Kidney epithelial cell (primary cell): ENCODE measurements at places on chromosomes 3 and 15.

DNA sequence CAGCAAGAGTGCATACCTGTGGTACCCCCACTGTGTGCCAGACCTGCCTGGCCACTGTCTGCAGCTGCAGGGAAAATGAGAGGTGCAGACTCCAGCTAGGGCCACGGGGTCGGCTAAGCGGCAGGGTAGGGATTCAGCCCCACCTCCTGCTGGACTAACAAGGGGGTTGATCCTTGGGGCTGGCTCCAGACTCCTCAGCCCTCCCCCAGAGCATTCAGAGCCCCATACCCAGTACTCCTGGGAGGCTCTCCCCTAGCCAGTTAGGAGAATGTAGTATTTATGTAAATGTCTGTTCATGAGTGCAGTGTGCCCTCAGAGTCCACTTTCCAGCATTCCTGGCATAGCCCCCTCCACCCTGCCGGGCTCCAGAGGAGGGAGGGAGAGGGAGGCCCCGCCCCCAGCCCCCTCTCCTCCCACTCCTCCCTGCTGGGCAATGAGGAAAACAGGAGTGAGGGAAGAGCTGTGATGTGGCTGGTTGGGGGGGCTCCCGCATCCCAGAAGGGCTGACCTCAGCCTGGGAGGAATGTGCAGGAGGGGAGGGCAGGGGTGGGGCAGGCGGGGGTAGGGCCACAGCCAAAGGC, 4.5 kb upstream of the SEMA3B start:
- DNase-seq, result peak; percentile 82

DNA sequence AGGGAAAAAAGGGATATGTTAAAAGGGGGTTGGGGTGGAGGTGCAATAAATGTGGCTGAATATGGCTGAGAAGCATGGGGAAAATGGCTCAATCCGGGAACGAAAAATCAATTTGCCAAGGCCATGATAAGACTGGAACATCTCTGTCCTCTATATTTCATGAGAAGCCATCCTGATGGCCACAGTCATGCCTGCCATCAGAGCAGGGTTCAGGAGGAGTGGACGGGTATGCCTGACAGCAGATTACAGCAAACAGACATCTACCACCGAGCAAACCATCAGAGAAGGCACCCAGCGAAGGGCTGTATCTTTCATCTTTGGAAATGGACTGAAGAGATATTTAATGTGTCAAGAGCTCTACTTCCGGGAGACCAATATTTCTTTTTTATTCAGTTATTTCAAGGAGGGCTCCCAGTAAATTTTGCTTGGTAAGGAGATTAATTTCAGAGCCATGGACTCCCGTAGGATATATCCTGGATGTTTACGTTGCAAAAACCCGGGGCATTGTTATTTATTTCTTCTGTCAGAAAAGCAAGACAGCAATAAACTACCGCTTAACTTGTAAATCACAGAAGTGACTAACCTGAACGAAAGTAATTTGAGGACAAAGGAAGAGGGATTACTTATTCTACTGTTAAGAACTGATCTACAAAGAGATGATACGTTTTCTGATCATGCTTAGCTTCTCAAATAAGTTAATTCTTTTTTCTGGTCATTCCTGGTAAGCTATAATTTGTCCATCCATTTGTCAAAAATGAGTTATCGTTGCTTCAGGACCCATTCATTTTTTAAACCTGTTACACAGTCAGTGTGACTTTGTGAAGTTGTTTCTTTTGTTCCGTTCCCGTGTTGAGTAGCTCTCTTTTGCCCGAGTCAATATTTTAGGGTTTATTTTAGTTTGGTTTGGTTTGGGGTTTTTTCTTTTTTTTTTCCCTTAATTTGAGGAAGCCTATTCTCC, 80.6 kb upstream of the CHD2 start:
- DNase-seq, result no peak

- no peak for DNase-seq
Measured at GRCh38 chr3:107740992-107741896, 218.5 kb downstream of the BBX start.

- no peak for DNase-seq
Measured at GRCh38 chr3:177904621-177905020, 631.6 kb upstream of the KCNMB2 start.

DNA sequence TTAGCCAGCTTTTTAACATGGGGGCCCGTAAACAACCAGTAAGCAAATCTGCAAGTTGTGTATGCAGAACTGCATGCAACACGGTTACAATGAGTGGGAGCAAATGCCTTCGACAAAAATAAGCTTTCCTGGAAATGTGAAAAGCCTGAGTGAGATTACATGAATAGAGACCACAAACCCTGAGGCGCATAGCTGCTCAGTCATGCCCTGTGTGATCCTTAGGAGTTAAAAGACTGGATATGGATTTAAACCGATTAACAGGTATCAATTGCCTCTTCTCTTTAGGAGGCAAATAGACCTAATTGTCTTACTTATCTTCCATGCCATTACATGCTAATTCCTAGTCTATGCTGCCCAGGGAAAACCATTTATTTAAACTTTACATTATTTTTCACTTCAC, 810.3 kb downstream of the ROBO1 start:
- DNase-seq, result no peak

DNA sequence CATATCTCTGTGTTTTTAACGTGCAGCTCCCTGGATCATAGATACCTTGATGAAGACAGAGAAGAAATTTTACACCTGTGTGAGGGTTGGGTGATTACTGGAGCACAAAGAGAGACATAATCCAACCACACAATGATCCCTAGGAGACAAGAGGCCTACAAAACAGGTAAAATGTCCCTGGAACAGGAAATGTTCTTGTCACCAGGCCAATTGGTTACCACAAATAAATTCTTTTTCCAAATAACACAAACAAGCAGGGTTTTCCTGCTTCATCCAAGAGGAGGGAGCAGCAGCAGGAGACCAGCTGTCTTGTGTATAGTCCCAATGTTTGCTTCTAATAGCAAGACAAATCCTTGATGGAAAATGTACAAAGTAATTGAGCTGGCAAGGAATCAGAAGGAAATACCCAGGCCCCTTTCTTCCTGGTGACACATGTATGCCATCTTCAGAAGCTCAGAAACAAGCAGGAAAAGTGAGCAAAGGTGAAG, 1.4 kb downstream of the MGLL start:
- no peak for DNase-seq

DNA sequence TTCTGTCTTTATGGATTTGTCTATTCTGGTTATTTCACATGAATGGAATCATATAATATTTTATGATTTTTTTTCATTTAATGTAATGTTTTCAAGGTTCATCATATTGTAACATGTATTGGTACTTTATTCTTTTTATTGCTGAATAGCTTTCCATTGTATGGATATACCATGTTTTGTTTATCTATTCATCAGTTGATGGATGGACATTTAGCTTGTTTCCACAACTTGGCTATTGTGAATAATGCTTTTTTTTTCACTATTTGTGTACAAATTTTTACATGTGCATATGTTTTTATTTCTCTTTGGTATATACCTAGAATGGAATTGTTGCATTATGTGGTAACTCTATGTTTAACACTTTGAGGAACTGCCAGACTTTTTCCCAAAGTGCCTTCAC, 64.7 kb downstream of the PFN2 start:
- DNase-seq, result no peak

GRCh38 chr15:62773369-62774165, 269.0 kb upstream of the TPM1 start:
- DNase-seq, result no peak

DNA sequence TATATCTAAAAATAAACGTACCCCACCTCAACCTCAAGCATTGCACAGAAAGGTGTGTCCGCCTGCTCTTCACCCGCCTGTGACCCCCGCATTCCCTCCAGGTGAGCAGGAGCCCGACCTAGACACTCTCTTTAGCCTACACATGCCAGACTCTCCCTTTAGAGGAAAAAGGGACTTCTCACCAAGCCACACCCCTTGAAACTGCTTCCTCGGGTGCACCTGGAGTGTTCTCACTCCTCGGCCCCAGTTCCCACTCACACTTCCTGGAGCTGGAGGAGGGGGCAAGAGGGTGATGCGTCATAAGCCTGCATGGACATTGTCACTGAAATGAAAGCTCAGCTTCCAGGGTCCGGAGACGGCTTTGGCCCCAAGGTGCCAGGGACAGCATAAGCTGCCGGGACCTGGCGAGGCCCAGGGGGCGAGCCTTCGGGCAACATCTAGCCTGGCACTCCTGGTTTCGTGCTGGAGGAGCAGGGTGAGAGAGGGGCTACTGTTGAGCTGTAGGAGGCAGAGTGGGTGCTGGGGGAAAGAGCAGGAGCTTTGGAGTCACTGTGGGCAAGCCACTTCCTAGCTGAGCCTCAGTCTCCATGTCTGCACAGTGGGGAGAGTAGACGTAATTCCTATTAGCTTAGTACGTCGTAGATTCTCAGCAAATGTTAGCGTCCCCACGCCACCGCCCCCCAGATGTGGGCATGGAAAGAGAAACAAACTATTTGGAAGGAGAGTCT, 9.8 kb upstream of the MUC4 start:
- no peak for DNase-seq

- no peak for DNase-seq
Measured at GRCh38 chr3:66256806-66257205, 36.0 kb downstream of the SLC25A26 start.

- no peak for DNase-seq
Measured at GRCh38 chr15:40430271-40430805, 10.4 kb upstream of the BAHD1 start.

GRCh38 chr3:111238885-111239284, 167.3 kb downstream of the NECTIN3 start:
- no peak for DNase-seq

- no peak for DNase-seq
Measured at GRCh38 chr3:112746675-112747280, 99.9 kb downstream of the CD200R1L start.

DNA sequence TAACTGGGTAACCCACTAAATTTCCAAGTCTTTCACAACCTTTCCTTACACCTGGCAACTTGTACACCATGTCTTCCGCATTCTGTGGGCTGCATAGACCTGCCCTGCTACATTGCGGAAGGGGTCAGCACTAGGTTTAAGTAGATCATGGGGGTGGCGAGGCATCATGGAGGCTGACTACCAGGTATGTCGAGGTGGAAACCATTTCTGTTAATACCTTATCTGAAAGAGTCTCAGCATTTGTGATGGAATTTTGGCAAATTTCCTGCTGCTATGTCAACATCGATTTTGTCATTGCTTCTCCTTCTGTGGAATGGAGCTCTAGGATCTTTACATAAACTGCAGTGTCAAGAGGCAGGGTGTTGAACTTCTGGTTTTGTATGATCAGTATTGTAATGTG, 187.2 kb downstream of the GHSR start:
- no peak for DNase-seq

DNA sequence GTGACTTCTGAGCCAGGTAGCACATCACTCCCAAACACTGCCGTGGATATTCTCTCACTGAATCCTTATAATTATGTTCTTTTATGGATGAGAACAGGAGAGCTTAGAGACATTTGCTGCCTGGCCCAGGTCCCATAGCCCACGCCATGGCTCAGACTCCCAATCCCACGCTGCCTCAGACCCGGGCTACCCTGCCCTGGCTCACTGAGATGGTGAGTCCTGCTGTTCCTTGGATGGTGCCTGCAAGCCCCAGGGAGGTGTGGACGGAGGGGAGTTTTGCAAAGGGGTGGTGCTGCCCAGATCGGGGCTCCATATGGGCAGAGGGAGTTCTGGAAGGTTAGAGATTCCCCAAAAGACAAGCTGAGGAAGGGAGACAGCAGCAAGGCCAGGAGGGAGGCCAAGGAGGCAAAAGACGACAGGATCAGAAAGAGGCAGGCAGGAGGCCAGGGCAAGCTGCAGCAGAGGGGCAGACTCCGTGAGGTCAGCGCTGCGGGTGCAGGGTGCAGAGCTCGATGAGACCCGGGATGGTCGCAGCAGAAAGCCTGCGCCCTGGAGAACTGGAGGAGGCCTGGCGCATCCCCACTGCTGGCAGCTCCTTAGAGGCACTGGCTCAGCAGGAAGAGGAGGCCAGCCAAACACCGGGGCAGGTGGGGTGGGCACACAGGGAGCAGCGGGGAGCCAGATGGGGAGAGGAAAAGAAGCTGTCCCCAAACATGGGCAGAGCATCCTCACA, 95.7 kb upstream of the ALDH1A3 start:
- no peak for DNase-seq

- peak; percentile 99 for DNase-seq
Measured at GRCh38 chr3:156615592-156616173, 58.7 kb upstream of the TIPARP start.

- DNase-seq, result peak; percentile 58
Measured at GRCh38 chr3:78004571-78004970, 964.7 kb downstream of the ROBO2 start.

DNA sequence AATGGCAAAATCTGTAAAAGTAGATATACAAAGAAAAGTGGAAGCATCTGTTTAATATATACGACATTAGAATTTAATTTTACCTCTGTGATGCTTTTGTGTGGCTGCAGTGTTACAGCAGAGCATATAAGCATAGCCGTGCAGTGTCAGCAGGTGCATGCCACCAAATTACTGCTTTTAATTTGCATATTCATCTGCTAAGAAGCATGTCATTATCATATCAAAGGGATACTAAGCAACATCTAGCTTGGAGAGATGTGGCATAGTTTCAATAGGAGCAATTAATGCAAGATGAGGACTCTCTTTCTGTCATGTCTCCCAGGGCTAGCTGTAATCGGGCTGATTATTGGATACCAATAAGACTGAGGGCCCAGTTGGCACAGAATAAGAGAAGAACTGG, 214.4 kb upstream of the SOX2 start:
- DNase-seq, result no peak

DNA sequence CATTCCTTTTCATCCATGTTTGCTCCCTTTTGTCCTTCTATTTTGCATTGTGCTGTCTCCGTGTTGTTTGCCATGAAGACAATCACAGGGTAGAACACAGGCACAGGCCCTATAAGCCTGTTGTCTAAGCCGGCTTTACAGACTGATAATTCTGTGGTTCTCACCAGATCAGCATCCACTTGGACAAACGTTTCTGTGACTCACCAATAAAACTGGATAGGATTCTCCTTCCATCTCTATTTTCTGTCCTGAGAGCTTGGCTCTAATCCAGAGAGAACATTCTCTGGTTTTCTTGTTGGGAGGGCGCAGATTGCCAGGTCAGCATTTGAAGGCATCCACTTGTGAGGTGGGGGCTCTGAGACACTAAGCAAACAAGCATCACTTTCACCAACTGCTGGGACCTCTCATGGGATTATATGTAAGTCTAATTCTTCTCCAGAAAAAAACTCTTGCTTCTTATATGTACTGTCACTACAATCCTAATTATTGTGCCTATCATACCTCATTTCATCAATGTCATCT, 101.6 kb downstream of the ERC2 start:
- no peak for DNase-seq

- DNase-seq, result no peak
Measured at GRCh38 chr15:20386198-20386597, 155.4 kb downstream of the GOLGA6L6 start.

GRCh38 chr3:30308131-30308530, 298.3 kb upstream of the TGFBR2 start:
- no peak for DNase-seq

DNA sequence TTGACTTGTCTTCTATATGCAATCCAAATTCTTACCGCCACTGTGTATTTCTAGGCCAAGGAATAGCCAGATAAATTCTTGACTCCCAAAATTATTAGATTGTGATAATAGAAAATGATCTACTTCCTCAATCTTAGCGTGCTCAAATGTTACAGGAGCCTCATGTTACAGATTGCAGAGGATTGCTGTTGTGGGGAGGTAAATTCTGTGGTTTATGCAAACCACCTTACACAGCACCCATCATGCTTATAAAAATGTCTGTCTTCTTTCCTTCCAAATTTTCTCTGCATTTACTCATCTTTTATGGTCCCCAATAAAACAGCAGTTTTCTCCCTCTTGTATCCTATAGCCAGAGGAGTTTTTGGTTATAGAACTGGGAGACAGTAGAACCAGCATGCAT, 420.2 kb upstream of the ROBO1 start:
- DNase-seq, result no peak

GRCh38 chr15:92400980-92401787, 7.5 kb downstream of the ST8SIA2 start:
- DNase-seq, result no peak
